A549 treated with dexamethasone at 1 μM for 4 hours (cell line): ENCODE measurements at places on chromosomes 12 and 14. TPM values are rescaled to one million over a fixed set of nuclear protein-coding genes. Genes with fewer than 3 reads are reported as not detected.

The ZCCHC8 gene
- total RNA-seq: 19.9 to 22.7 TPM (median 21.4 TPM) in 5 replicates

The OTOGL gene
- total RNA-seq: not detected in 5 replicates

The SNAPC1 gene
- 10.1 to 12.2 TPM (median 11.6 TPM) in 5 replicates for total RNA-seq

The CYP46A1 gene
- total RNA-seq: 0.03 to 0.20 TPM (median 0.11 TPM) in 5 replicates

The TEAD4 gene
- total RNA-seq: 40.2 to 50.7 TPM (median 46.1 TPM) in 5 replicates

The HOXC6 gene
- 3.9 to 5.6 TPM (median 4.8 TPM) in 5 replicates for total RNA-seq

The CHMP4A gene
- 81.0 to 115 TPM (median 82.9 TPM) in 5 replicates for total RNA-seq

The ZC2HC1C gene
- 5.0 to 6.7 TPM (median 6.1 TPM) in 5 replicates for total RNA-seq

The ADAM21 gene
- total RNA-seq: 0.08 TPM in 1 of 5 replicates, not detected in the others

The BATF gene
- total RNA-seq: not detected in 5 replicates

The SALL2 gene
- 0.58 to 0.78 TPM (median 0.68 TPM) in 5 replicates for total RNA-seq

The TAPBPL gene
- total RNA-seq: 3.1 to 3.6 TPM (median 3.5 TPM) in 5 replicates

The SELPLG gene
- total RNA-seq: 0.82 to 1.2 TPM (median 0.99 TPM) in 5 replicates

The TAS2R42 gene
- not detected in 5 replicates for total RNA-seq

The P2RX2 gene
- 0.05 TPM in 1 of 5 replicates, not detected in the others for total RNA-seq

The KRT85 gene
- total RNA-seq: not detected in 5 replicates
